ENCODE measurements at places on chromosomes 6 and 20.

DNA sequence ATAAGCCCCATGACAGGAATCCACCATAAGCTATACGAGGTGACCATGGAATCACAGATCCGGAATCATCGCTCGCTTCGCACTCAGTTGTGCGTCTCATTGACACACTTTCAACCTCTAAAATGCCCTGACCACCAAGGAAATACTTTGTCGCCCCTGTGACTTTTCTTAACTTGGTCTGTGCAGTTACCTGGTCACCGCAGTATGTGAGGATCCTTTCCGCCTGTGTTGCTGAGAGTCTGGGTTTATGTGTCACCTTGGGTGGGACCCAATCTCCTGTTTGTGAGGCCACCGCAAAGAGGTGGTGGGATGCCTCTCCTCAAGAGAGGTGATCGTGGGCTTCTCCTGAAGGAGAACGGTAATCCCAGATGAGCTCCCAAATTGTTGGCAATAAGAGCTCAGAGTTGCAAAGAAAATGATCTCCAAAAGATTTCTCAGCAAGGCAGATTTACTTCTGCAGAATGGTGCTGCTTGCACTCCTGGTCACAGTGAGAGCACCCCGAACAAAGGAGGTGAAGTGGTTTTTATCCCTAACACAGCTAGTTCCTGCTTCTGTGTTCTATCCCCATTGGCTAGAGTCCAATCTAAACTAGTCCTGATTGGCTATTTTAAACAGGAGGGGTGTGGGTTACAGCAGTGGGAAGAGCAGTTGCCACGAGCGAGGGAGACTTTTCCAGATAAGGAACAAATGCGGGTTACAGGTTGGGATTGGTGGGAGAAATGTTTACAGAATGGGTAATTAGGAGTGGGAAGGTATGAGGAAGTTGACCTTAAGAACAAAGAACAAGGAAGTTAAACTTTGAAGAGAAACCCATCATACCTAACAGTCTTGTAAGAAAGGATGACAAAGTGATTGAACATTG lies 9.1 kb upstream of the ZNFX1 start:
- no peak for DNase-seq

- DNase-seq, result no peak
Observed at GRCh38 chr6:31610968-31611367, 4.1 kb upstream of the AIF1 start.

GRCh38 chr6:75656479-75656878 lies 54.8 kb downstream of the SENP6 start:
- no peak for DNase-seq

DNA sequence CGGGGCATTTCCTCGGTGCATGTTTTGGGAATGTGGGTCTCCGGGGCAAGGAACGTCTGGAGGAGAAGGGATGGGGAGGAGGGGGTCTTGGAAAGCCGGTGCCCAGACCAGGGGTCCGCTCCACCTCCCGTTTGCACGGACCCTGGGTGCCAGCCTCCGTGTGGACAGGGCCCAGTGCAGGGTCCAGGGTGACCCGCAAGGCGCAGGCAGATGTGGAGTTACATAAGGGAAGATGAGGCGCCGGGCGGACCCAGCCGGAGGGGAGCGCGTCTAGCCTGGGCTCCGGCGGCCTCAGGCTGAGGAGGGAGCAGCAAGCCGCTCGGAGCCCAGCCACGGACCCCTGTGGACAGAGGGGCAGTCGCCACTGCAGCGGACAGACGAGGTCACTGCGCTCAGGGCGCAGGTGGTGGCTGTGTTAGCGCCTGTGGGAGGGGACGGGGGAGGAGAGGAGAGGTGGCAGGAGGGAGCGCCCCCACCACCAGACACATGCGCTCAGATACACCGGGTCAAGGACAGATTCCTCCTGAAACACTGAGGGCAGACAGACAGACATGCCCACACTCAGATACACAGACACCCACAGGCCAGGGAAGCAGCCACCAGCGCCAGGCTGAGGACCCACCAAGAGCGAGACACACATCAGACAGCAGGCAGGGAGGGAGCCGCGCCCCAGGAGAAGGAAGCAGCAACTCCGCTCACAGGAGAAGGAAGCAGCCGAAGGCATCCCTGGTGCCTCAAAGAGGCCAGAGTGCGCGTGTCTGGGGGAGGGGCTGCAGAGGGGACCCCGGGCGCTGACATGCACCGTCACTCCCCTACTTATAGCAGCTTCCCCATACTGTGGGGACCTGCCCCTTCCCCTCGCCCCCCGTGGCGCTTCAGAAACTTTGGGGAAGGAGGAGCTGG lies 839 bp upstream of the HRH3 start:
- no peak for DNase-seq

GRCh38 chr20:57402206-57403125 lies 11.3 kb downstream of the RBM38 start:
- no peak for DNase-seq

DNA sequence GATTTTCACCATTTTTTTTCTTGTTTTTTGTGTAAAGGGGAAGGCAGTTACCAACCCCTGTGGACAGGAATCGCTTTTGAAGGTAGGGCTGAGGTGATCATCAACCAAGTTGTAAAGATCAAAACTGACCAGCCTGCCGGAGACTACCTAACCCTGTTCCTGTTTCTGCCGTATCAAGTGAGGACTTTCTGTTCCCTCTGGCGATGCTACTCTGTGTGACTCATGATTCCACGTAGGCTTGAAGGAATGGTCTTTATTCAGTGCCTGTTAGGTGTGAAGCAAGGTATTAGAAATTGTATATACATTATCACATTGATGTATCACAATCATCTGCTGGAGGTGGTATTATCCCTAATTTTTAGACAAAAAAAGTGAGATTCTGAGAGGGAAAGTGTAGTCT lies 161.3 kb downstream of the SOX4 start:
- DNase-seq, result no peak

DNA sequence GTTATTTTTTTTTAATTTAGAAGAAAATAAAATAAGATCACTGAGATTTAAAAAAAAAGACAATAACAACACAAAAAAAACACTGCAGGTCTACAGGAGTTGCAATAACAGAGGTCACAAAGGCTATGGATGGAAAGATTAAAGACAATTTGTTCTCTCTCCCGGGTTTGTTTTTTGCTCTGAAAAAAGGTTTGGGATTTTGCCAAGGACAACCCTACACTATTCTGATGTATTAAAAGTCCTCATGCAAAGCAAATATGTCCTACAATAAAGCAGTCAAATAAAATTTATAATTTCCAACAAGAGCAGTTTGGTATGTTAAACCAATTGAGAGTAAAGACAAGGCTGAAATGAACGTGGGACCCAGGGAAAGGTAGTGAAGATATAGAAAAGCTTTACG lies 55.6 kb downstream of the PTPRK start:
- DNase-seq, result no peak

DNA sequence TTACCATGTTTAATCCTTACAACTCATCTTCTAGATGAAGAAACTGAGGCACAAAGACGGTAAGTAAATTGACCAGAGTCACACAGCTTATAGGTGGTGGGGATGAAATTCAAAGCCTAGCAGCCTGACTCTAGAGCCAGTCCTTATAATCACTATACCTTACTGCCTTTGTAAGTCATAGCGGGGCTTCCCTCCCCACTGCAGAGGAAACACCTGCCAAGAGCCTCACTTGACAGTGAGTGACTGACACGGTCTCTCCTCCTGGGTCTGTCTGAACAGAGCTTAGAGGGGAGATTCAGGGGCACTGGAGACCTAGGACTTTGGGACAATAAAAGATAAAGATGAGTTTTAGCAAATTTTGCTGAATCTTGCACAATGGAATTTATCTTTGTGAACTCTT lies 12.8 kb downstream of the SUN5 start:
- DNase-seq, result no peak

GRCh38 chr20:8755340-8756118 lies 313.4 kb upstream of the PLCB4 start:
- DNase-seq, result no peak

GRCh38 chr20:17765017-17765416 lies 65.3 kb downstream of the BANF2 start:
- no peak for DNase-seq

DNA sequence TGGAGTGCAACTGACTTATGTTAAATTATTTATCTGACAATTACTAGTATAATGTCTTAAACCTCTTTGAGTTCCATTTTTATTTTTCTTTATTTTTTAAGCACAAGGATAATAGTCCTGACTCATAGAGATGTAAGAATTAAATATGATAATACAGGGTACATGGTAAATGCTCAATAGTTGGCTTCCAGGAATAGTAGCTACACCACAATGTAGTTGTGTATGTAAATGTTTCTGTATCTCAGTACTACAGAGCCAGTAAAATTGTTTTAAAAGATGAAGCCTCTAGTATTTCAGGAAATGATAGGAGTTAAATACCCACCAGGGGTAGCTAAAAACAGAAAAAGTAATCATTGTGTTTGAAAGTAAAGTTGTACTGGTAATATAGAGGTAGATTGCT lies 487.4 kb upstream of the IRAK1BP1 start:
- no peak for DNase-seq

DNA sequence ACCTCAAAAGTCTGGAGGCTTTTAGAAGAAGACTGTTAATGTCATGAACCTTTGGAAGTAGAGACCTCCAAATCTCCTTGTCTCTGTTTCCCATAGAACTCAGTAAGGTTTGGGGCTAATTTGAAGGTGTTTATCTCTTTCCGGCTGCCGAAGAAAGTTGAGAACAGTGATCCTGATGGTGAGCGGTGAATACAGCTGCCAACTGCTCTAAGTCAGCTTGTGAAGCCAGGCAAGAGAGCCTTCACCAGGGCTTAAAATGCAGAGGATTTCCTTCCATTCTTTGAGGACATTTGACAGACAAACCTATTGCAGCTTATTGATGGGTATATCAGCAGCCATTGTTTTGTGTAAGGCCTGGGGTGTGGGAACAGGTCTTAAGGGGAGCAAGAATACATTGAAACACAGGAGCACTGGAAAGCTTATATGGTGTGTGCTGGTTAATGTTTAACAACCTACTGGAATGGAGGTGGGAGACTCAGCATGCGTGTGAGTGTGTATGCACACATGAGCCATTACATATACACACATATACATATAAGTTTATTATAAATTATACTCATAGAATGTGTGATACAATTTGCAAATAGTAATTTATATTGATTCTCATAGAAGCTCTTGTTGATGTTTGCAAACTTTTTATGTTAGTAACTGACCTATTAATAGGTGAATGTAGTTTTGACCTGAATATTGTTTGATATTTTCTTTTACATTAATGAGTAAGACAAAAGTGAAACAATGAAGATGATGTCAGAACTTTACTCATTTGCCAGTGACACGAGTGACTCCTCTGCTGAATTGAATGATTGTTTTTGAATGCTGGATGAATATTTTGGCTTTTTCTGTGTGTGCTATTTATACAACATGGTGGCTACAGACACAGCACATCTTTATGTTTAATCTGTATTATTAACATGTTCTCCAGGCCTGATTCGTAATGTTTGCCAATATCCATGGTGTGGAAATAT lies 18.1 kb downstream of the PLEKHG1 start:
- DNase-seq, result no peak

Measured in GM12891 (cell line).